Kidney glomerular epithelial cell (primary cell): ENCODE measurements at places on chromosomes 2 and 18.

GRCh38 chr18:75068682-75069435 is 140.1 kb downstream of the PTGR3 start:
- DNase-seq, result no peak

DNA sequence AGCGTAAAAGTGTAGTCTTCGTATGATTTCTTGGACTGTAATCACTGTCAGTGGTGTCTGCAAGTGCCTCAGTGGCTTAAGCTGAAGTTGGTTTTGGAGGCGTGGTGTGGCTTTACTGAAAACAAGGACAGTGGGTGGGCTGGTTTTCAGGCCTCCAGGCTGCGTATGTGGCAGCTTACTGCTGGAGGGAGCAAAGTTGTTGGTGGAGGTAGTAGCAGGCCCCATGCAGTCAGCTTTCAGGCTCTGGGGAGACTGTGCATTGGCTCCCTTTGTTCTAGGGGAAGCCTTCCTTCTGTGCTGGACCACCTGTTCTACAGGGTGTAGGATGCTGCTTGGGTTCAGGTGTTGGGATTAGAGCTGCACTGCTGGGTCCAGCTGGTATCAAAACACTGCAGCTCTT is 91.6 kb downstream of the NCK2 start:
- no peak for DNase-seq

DNA sequence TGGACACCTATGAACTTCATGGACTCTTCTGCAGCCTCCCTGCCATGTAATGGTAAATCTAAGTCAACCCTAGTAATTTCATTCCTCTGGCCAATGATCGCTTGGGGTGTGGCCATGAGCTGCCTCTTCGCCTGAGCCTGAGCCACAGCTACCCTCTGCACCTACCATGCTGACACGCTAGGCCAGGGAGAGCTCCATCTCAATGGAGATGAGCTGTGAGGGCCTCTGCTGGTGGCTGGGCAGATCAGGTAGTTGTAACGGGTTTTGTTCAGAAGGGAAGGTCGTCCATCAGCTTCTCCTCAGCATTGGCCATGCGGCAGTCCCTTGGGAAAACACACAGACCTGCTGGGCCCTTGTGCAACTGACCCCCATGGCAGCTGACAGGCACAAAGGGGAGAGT is 24.4 kb downstream of the MPHOSPH10 start:
- no peak for DNase-seq

DNA sequence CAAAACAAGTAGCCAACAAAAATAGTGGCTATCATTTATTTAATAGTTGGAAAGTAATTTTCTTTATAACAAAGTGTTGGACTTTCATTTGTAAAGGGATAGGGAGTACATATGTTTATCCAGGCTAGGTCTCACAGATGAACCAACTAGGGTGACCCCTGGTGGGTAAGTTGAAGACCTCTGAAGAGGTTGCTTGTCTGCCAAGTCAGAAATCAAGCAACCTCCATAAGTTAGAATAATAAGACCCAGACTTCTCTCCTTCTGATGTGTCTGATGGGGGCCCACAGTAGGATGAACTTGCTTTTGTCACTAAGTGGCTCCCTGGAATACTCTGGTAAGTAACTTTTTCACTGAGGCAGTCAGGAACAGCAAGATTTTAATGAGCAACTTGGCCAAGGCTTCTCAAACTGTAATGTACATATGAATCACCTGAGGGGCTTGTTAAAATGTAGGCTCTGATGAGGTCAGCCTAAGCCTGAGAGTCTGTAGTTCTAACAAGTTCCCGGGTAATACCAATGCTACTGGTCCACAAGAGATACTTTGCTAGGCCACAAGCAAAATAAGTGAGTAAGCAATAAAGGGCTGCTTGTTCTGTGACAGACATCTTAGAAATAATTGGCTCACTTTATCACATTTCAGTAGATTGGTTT is 319.6 kb downstream of the PIK3C3 start:
- DNase-seq, result no peak

DNA sequence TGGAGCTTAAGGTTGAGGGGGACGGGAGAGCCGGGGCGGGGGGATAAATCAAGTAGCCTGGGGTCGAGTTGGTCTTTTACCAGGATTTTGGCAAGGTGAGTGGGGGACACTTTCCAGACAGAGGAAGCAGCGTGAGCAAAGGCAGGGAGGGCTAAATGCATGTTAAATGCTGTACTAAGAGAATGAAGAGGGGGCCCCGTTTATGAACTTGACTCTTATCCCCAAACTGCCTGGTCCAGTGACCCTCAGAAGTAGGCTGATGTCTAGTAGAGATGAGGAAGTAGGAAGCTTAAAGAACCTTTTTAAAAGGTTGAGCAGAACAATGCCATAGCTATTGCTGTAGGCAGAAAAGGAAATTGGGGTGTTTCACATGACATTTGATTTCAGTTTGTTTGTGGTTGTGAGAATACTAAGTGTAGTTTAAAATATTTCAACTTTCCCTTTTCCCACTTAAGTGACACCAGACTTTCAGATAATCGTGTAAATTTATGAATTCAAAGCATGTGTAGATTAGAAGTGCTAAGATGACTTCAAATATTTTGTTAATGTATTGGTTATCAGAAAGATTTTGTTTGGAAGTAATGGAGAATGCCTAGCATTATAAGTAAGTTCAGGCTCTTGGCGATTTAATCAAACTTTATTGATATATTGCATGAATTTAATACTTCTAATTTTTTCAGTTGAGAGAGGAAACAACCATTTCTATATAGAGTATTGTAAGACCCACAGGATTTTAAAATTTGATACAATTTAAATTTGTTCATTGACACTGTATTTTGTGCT is 1.8 kb downstream of the REL start:
- no peak for DNase-seq

DNA sequence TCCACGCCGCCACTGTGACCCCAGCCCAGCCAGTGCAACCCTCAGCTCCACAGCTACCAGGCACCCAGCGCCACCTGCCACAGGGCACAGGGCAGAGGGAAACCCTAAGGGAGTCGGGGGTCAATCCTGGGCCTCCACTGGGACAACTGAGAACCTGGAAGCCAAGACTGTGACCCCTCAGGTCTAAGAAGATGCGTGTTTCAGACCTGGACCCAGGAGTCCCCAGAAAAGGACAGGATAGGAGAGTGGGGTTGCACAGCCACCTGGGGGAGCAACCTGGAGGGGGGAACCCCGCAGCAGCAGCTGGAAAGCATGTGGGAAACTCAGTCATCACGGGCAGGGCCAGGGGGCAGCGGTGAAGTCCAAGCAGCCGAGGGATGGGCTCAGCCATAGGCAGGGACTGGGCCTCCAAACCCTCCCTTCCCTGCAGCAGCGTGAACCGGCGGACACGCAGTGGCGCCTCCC is 4.1 kb downstream of the ESPNL start:
- DNase-seq, result no peak

- DNase-seq, result no peak
Measured at GRCh38 chr18:79259218-79259617, 136.5 kb upstream of the NFATC1 start.

GRCh38 chr18:79197531-79197930 is 128.3 kb downstream of the ATP9B start:
- DNase-seq, result no peak

- no peak for DNase-seq
Measured at GRCh38 chr2:148027822-148028221, 6.9 kb downstream of the MBD5 start.

DNA sequence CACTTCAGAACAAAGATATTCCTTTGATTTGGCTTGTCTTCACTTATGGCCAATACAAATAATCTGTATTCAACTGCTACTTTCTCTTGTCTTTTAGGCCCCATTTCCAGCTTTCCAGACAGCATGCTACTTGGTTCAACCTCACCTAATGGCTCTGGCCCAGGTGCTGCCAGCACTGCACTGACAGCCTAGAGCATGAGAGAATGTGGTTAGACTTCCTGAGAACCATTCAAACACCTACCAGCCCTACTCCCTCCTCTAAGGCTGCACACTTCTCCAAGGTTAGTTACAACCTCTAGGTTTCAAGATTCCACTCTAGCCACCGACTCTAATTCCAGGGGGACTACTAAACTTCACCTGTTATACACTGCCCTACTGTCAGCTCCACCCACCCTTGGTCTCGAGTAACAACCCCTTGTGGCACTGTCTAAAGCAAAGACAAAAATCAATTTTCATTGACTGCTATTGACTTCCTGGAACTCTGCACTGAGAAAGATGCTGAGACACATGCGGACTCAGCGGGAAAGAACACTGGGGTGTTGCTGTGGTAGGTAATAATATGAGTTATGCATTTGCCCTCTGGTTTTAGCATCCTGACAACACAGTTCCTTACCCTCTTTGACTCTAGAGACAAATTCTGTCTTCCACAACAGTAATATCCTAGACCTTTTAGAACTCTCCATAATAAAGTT is 38.2 kb downstream of the PLEKHM3 start:
- no peak for DNase-seq

GRCh38 chr2:46369783-46370182 is 72.6 kb downstream of the EPAS1 start:
- DNase-seq, result no peak

GRCh38 chr2:235096447-235096846 is 144.6 kb downstream of the SH3BP4 start:
- DNase-seq, result no peak

GRCh38 chr2:24082787-24083566 is 1.7 kb downstream of the TP53I3 start:
- DNase-seq, result no peak

DNA sequence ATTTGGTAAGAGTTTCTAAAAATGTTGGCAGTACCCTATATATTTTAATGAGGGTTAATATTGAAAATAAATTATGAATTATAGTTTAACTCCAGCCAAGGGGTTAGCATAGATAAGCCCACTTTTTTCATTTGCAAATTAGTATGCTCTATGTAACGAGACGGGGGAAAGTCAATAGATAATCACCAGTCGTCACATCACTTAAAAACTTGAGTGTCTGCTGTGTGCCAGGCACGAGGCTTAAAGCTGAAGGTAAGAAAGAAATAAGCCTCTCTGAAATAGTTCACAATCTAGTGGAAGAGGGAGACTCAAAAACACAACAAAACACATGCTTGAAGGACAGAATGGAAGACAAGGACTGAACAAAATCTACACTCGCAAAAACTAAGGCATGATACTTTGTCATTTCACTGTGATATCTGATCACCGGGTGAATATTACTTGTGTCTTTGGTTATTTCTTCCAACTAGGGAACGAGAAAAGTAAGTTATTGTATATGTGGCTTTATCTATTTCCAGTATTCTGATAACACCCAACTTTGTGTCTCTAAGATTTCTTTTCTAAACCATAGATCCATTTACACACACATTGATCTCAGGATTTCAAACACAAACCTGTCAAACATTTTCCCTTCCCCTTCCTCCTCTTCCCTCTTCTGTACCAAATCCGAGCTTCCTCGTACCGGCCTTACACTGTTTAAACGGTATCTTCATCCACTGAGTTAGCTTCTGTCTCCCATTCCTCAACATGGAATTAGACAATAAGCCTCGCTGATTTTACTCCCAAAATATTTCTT is 199.1 kb downstream of the PIEZO2 start:
- DNase-seq, result no peak

DNA sequence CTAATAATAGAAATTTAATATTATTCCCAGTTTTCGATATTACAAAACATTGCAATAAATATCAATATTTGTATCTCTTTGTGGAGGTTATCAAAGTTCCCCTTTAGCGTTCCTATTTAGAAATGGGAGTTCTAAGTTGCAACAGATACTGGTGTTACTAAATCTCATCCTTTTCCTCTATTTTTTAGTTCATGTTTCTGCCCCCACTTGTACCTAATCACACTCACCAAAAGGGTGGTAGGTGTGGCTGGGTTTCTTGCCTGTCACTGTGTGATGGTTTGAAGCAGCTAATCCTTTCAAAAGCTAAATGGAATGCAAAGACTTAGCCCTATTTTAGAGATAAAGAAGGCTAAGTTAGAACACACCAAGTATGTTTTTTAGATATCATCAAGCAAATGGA is 997.9 kb downstream of the TSN start:
- DNase-seq, result no peak

GRCh38 chr2:160282063-160282580 is 82.0 kb upstream of the ITGB6 start:
- DNase-seq, result no peak

- no peak for DNase-seq
Measured at GRCh38 chr18:77422974-77423867, 173.6 kb downstream of the GALR1 start.

DNA sequence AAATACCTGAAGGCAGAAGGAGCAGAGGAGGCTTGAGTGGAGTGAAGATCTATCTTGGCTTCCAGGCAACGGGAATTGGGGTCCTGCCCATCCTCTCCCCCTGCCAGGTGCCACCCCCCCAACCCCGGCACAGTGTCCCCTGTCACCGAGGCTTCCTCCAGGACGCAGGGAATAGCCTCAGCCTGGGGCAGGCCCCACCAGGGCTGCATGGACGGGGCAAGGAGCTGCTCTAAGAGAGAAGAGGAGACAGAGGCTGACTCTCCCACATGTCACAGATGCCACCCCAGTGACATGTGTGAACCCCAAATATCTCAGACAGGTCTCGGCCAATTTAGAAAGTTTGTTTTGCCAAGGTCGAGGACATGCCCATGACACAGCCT is 42.1 kb downstream of the PXDN start:
- no peak for DNase-seq

- DNase-seq, result peak; percentile 3
Measured at GRCh38 chr2:155223781-155224406, 525.4 kb downstream of the KCNJ3 start.

DNA sequence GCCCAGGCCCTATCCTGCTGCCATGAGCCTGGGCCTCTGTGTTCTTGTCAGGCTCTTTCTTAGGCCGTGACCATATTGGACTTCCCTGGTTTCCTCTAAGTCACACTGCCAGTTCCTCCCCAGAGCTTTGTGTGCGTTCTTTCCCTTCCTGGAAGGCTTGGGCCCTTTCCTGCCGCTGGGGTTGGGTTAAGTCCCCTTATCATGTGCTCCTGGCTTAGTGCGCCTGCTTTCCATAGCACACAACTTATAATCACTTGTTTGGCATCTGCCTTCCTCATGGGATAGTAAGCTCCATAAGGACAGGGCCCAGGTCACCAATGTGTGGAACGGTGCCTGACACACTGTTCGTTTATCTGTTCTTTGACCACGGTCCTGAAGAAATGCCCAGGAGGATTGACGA is 31.3 kb downstream of the NIFK start:
- DNase-seq, result no peak

DNA sequence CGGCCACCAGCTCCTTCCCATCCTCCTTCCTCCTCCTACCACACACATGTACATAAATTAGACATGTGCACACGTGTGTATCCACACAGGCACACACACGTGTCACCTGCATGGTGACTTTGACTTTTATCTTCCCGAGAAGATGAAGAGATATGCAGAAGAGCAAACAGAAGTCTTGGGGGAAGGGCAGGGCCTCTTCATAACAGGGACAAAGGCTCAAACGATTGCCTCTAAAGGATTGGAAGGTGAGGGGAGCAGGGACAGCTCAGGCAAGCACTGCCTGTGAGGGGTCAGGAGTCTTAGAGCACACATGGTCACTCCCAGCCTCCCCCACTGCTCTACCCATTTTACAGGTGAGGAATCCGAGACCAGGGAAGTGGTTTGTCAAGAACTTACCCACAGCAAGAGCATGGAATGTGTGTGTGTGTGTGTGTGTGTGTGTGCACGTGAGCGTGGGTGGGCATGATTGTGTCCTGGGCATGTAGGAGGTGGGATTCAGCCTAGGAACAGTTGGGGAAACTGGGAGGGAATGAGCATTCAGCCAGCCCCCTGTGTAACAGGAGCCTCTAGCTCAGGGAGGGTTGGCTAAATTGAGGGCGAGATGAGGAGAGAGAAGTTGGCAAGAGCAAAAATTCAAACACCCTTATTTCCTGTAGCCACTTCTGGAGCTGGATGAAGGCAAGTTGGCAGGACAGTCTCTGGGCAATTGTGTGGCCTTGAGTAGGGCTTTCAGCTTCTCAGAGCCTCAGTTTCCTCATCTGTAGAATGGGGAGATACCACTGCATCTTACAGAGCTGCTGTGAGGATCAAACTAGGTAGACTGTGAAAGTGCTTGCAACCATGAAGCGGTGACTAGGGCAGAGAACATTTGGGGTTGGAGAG is 24.2 kb downstream of the CIB4 start:
- no peak for DNase-seq
